Dermis blood vessel endothelial cell (primary cell): ENCODE measurements at places on chromosomes 3 and 15.

DNA sequence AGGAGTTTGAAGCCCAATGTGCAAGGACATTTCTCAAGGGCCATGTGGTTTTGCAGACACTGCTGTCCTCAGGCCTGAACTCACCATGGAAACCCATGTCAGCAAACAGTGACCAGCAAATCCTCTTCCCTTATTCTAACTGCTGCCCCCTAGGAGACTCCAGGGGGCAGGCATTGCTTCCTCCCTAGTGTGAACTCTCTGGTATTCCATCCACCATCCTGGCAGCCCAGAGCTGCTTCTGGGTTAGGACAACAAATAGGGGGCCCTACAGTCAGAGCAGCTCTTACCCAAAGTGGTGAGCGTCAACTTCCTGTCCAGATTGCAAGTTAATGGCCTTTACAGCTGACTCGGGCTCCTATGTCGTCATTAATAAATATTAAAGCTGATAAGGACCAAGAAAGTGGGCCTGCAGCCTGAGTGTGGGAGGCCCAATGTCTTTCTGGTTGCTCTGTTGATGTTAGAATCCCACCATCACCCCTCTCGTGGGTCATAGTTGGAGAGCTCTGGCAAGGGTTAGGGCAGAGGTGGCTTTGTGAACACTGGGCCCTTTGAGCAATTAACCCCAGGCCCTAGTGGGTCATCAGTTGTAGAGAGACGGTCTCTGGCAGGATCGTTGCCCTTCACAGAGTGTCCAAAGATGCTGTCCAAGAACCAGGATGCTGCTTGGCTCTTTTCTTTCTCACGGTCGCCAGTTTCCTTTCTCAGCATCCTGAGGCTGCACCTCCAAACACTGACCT lies 41.5 kb downstream of the TGM4 start:
- DNase-seq, result peak; percentile 28

GRCh38 chr3:144821583-144821982 lies 850.0 kb downstream of the DIPK2A start:
- no peak for DNase-seq

- DNase-seq, result peak; percentile 76
Measured at GRCh38 chr3:127768346-127769008, 53.8 kb downstream of the MGLL start.

- DNase-seq, result no peak
Measured at GRCh38 chr15:60779718-60780503, 301.0 kb upstream of the ICE2 start.

DNA sequence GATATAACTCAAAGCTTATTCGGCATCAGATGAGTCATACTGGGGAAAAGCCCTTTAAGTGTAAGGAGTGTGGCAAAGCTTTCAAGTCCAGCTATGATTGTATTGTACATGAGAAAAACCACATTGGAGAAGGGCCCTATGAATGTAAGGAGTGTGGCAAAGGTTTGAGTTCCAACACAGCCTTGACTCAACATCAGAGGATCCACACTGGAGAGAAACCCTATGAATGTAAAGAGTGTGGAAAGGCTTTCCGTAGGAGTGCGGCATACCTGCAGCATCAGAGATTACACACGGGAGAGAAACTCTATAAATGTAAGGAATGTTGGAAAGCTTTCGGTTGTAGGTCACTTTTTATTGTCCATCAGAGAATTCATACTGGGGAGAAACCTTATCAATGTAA lies 7.5 kb downstream of the ZNF621 start:
- no peak for DNase-seq

DNA sequence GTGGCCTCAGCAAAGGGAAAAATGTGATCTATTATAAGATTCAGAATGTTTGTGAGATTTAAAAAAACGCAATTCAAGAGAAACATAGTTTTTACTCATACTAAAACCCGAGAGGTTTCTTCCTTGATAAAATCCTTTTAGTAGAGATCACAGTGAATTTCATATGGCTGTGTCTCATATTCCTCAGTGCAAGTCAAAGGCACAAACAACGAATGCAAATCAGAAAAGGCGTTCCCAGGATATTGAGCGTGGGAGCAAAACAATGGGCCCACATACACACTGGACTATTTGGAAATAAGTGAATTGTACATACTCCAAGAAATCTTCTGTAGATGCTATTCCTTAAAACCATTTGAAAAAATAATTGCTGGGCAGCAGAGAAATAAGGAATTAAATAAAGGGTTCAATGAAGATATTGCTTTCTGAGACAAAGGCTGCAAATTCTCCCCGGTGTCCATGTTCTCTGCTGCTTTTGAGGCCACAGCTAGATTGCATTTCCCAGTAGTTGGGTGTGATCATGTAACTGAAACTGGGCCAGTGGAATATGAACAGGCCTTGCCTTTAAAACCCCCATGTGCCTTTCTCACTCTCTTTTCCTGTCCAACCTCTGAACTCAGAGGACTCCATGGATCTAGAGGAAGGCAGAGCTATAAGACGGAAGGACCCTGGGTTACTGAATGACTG lies 144.6 kb upstream of the TBL1XR1 start:
- DNase-seq, result no peak

- DNase-seq, result peak; percentile 8
Measured at GRCh38 chr3:66809595-66809958, 188.5 kb upstream of the KBTBD8 start.

GRCh38 chr3:112531358-112531781 lies 30.4 kb downstream of the ATG3 start:
- DNase-seq, result peak; percentile 66

- DNase-seq, result no peak
Measured at GRCh38 chr15:38285456-38285855, 32.8 kb downstream of the SPRED1 start.

DNA sequence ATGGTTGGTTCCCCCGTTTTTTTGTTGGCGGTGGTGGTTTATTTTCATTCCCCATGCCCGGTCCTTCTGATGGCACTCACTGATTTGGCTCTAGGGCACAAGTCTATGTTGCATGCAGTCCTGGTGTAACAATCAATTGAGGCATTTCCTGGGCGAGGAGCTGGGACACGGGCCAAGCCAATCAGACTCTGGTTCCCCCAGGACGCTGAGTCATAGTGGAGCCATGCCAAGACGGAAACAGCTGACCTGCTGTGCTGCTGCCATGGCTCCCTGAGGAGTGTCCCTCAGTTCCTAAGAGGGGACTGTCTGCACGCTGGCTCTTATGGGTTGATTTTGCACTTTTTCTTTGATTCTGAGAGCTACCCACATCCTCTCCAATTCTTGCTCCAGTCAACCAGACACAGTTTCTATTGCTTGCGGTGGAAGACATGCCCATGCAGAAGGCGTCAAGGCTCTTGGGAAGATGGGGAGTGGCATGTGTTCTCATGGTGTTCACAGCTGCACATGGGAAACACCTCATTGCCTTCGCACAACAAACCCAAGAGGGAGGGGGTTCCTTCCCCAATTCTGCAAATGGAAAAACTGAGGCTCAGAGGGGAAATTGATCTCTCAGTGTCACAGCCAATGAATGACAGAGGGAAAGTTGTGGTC lies 28.3 kb upstream of the ALDH1L1 start:
- DNase-seq, result peak; percentile 59

DNA sequence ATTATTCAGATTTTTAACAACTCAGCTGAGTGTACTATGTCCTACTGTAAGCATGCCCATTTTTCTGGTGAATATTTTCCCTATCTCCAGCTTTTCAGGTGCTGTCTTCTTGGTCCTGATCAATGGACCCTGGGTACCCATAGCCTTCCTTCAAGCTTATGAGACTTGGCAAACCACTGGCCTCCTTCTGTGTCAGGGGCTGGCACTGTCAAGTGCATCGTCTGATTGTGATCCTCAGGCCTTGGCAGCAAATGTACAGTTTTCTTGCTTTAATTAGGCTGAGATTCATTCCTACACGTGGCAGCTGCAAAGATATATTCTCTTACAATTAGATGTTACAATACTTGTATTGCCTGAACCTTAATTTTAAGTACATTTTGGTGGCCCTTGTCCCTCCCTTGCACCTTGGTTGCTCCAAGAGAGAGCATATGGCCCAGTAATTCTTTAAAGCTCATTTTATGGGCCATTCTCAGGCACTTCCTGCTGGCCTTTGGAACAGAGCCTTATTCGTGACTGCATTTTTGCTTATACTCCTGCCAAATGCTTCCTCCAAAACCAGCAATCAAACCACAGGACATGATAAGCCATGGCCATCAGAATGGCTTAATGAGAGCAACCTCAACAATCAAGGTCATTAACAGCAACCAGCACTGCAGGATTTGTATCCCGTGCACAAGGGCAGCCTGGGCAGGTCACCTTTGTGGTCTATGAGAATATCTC lies 179.9 kb downstream of the CNTN6 start:
- DNase-seq, result no peak
